ENCODE measurements at places on chromosomes 7 and 10. TPM values are rescaled to one million over a fixed set of nuclear protein-coding genes. Genes with fewer than 3 reads are reported as not detected.

Gene ZNF37A
- 2.9 TPM for total RNA-seq

Gene ASB4
- total RNA-seq, result 0.08 TPM

Gene LEP
- total RNA-seq, result not detected

Gene GIMAP8
- total RNA-seq, result not detected

Gene FBXO24
- total RNA-seq, result 0.29 TPM

Gene GRM3
- not detected for total RNA-seq

Gene DDC
- 11.9 TPM for total RNA-seq

Gene GPER1
- total RNA-seq, result 2.0 TPM

Gene OR2A5
- total RNA-seq, result not detected

Gene KAZALD1
- total RNA-seq, result 15.6 TPM

Gene ARMC3
- not detected for total RNA-seq

Gene TIMM23B
- total RNA-seq, result 19.5 TPM

Gene DMBT1
- total RNA-seq, result 0.39 TPM

Gene RRP12
- 67.7 TPM for total RNA-seq

Gene LFNG
- total RNA-seq, result 85.6 TPM

Gene DKK1
- total RNA-seq, result 28.5 TPM

Gene SEC23IP
- 37.1 TPM for total RNA-seq

Gene MET
- total RNA-seq, result 123 TPM

Gene ANKRD30A
- not detected for total RNA-seq

Gene TWNK
- total RNA-seq, result 15.9 TPM

Gene GRB10
- total RNA-seq, result 9.0 TPM

Gene FBXL13
- total RNA-seq, result 0.48 TPM

Gene GHRHR
- total RNA-seq, result not detected

Gene ZNF467
- 0.63 TPM for total RNA-seq

Gene OR6V1
- not detected for total RNA-seq

Gene GDF10
- not detected for total RNA-seq

Gene SNCG
- total RNA-seq, result 699 TPM

Gene NUTM2E
- not detected for total RNA-seq

Gene ANKRD7
- not detected for total RNA-seq

Gene KIAA1549
- total RNA-seq, result 0.26 TPM

Gene CALHM2
- 3.0 TPM for total RNA-seq

Gene ZNF365
- total RNA-seq, result not detected

Gene FKBP6
- total RNA-seq, result not detected

Gene CLRN3
- total RNA-seq, result 21.5 TPM

Gene SPDYE5
- total RNA-seq, result not detected

Gene CALML5
- total RNA-seq, result 0.71 TPM

Gene LRIT1
- total RNA-seq, result not detected

Gene PPP3CB
- total RNA-seq, result 7.1 TPM

Gene PDE1C
- not detected for total RNA-seq

Gene DPP6
- not detected for total RNA-seq

Gene GIMAP7
- not detected for total RNA-seq

Gene PAX4
- 1.0 TPM for total RNA-seq

Gene GSAP
- 3.7 TPM for total RNA-seq

Gene ARMC10
- 40.7 TPM for total RNA-seq

Gene SAMD9
- 8.3 TPM for total RNA-seq

Gene FRG2B
- not detected for total RNA-seq

Gene STAG3
- 0.05 TPM for total RNA-seq

Gene RASSF4
- 1.2 TPM for total RNA-seq

Gene MGAM2
- 10.1 TPM for total RNA-seq

Gene HTR5A
- not detected for total RNA-seq

Gene LAMTOR4
- 310 TPM for total RNA-seq

Gene ZP3
- total RNA-seq, result 16.4 TPM
